IPS DF 19.7 (cell line): ENCODE measurements at places on chromosomes 4 and X.

DNA sequence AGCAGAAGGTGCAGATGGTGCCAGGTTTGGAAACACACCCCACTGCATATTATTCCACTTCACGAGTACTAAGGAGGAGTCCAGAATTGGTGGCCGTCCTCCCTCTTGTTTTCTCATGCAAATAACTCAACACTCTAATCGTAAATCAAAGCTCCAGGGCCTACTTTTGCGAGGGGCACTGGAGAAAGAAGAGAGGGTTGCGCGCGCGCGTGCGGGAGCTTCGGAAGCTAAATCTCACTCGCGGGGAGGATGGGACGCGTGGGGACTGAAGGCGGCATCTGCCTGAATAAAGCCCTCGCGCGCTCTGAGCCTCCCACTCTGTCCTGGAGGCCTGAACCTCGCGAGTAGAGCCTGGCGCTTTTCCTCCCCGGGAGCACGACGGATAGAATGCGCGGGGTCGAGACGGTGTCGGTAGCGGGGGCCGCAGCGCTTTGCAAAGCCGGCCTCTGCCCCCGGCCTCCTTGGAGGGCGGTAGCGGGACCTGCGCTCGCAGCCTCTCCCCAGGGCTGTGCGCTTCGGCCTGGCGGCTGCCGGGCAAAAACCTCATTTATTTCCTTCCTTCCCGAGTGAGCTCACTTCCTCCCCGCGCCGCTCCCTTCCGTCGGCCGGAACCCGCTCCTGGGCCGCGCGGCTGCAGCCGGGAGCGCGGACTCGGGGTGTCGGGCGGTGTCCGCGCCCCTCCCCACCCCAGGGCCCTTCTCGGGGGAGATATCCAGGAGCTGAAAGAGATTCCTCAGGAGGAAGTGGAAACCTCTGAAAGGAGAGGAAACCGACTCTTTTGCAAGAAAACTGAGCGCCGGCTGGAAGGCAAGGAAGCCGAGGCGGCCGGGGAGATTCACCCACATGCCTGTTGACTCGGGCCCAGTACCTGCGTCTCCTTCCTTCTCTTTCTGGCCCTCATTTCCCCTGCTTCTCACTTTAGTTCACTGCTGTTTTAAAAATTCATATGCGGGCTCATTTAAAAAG, 20.7 kb downstream of the HAND2 start:
- no peak for DNase-seq

DNA sequence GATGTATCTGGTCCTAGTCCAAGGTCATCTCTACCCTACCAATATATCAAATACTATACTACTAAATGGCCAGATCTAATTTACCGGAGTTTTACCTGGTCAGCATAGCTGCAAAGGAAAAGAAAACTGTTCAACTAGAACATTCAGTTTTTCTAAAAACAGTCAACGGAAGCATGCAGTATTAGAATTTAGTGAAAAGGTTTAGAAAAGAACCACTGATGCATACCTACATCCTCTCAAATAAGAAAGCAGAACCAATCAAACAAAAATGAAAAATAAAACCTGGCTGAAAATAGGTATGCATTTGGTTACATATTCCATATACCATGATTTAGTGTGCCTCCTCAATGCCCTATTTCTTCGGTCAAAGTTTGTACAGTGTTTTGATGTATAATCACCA, 140.0 kb downstream of the CHM start:
- no peak for DNase-seq

- DNase-seq: no peak
Measured at GRCh38 chr4:1122505-1122904, 9.1 kb upstream of the RNF212 start.

GRCh38 chr4:144820728-144821085, 174.8 kb downstream of the HHIP start:
- no peak for DNase-seq

DNA sequence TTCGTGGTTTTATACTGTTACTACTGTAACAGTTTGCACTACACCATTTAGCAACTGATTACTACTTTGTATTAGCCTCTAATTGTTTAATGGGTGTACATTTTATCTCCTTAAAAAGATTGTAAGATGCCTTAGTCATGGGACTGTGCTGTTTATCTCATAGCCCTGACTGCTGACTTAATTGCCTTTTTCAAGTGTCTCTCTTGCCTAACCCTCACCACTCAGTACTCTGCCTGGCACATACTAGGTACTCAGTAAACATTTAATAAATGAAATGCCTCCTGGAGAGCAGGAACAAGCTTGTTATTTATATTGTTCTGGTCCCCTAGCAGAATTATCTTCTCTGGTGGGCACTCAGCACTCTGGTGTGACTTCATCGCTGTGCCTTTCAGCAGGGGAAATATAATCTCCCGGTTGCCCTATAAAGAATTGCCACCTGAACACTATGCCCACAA, 1.7 kb upstream of the STIM2 start:
- no peak for DNase-seq

GRCh38 chrX:8090482-8090881, 80.6 kb downstream of the VCX2 start:
- no peak for DNase-seq
